ENCODE measurements at places on chromosomes 4 and X.

DNA sequence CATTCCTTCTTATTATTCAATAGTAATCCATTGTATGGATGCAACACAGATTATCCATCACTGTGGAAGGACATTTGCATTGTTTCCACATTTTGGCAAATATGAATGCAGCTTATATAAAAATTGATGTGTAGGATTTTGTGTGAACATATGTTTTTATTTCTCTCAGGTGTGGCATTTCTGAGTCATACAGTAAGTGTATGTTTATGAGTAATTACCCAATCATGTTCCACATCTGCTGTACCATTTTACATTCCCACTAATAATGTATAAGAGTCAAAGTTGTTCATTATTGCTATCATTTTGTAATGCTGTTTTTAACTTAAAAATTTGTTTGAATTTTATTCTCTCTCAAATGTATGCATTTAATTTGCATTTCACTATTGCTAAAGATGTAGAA is 25.5 kb downstream of the MAGEA4 start:
- no peak for DNase-seq

- DNase-seq = no peak
These were observed 289.3 kb downstream of the BCOR start for GRCh38 chrX:39808471-39808917.

DNA sequence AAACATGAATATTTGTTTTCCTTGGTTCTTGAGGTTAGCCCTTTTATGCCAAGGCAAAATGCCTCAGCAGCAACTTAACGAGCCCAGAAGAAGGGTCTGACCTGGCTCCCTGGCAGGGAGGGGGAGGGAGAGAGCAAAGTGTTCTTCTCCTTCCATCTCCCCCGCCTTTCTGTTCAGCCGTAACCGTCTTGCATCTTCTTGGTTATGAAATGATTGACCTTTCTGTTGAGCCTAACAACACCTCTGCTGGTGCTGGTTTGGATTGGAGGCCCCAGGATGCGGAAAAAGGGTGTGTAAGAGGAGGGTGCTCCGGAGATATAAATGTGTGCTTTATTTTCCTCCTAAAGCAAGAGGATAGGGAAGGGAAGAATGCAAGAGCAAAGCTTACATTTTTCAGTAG is 44.7 kb downstream of the PTTG2 start:
- no peak for DNase-seq

DNA sequence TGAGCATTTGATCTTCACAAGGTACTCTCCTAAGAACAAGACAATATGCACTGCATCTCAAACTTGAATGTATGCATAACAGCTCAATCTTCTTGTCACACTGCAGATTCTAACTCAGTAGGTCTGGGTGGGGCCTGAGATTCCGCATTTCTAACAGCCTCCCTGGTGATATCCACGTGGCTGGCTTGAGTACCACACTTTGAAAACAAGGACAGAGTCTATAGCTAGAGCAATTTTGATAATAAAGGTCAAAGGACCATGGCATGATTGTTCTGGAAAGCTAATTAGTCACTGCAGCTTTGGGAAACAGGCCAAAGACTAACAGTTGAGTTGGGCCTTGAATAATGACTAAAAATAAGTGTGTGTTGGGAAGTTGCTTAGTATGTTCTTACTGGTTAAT is 213.3 kb downstream of the GBA3 start:
- DNase-seq = no peak

- no peak for DNase-seq
These were observed 57.0 kb upstream of the MAP9 start for GRCh38 chr4:155433636-155434360.

DNA sequence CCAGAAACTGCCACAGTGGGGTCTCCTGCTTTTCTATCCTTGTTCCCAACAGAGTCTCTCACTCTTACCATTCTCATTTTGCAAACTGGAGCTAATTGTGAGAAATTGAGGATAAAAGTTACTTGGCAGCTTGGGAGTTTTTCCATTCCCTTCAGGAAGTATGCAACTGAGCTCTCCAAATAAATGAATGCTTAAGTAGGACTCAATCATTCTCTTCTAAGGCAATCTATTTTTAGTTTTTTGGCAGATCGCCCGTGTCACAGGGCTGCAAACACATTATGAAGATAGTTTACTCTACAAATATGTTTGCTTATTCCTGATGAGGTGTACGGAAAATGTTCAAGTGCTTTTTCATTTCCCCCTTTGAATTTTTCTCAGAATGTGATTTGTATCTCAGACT is 5.3 kb downstream of the ASB11 start:
- no peak for DNase-seq

DNA sequence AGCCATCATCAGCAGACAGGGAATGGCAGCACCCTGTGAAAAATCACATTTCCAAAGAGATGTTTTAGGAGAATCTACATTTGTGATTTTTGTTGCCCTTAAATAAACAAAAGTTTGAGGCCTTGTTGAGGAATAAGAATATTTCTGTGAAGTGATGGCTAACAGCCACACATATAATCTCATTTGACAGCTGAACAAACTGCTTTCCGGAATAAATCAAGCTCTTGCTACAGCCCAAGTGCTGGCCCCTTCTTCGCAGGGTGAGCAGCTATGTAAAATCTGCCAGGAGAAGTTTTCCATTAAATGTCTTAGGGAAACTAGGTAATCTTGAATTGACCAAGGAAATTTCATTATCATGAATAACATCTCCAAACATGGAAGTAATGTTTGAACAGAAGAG is 106.4 kb upstream of the GPM6B start:
- no peak for DNase-seq

DNA sequence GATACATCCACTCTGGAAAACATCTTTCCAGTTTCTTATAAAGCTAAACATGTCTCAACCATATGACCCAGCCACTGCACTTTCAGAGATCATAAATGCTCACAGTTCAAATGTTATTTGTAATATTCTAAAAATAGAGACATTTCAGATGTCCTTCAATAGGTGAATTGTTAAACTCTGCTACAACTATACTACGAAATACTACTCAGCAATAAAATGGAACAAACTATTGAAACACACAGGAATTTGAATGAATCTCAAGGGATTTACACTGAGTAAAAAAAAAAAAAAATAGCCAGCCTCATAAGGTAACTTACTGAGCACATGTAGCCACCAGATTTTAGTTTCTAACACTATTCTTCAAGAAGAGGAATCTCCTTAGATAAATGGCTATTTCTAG is 253.9 kb downstream of the PCDH18 start:
- DNase-seq = no peak

- no peak for DNase-seq
These were observed 99.5 kb downstream of the FBXW7 start for GRCh38 chr4:152436384-152436783.

DNA sequence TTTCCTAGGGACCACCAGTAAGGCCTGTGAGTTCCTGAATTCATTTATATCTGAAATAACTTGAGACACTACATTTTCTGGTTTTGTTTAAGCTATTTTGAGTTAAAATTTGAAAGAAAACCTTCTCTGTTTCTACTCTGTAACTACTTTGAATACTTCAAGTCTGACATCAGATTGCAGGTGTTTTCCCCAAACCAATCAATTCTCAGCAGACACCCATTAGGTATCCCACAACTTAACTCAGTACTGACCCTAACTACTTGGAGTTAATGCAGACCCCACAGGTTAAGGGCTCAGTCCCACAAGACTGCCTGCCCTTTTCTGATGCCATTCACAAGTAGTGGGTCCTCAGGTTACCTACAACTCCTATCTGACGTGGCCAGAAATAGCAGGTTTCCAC is 1100.0 kb upstream of the SLIT2 start:
- no peak for DNase-seq

- DNase-seq = no peak
These were observed 28.3 kb upstream of the PGRMC2 start for GRCh38 chr4:128315756-128316520.

- DNase-seq = no peak
These were observed 578 bp downstream of the APOOL start for GRCh38 chrX:85004255-85004654.

DNA sequence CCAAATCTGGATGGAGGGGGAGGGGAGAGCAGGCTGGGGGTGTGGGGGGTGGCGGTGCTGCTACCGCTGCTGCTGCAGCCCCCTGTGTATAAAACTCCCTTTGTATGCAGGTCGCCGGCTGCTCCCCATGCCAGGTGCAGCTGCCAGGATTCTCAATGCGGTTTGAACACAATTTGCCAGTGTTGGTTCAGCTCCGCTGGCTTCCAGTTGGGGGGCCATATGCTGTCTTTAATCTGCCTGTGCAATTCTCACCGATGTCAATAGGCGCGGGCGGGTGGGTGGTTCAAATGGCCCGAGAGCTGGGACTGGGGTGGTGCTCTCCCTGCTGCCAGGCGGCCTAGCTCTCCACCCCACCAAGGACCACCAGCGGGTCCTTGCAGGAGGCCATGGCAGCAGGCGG is 257.6 kb downstream of the BCOR start:
- DNase-seq = no peak

- DNase-seq = no peak
These were observed 14.7 kb downstream of the S100G start for GRCh38 chrX:16664626-16665025.

- no peak for DNase-seq
These were observed at the start of gene FGF16 for GRCh38 chrX:77446908-77447652. Gene FGF16 (plus strand): TSS chrX:77447389. CDS start chrX:77447675, 286 bp downstream.

GRCh38 chrX:21151051-21151450 is 223.2 kb upstream of the CNKSR2 start:
- no peak for DNase-seq

GRCh38 chrX:69133921-69134542 is 31.2 kb downstream of the PJA1 start:
- DNase-seq = no peak

GRCh38 chrX:28311466-28311865 is 275.8 kb upstream of the IL1RAPL1 start:
- no peak for DNase-seq

DNA sequence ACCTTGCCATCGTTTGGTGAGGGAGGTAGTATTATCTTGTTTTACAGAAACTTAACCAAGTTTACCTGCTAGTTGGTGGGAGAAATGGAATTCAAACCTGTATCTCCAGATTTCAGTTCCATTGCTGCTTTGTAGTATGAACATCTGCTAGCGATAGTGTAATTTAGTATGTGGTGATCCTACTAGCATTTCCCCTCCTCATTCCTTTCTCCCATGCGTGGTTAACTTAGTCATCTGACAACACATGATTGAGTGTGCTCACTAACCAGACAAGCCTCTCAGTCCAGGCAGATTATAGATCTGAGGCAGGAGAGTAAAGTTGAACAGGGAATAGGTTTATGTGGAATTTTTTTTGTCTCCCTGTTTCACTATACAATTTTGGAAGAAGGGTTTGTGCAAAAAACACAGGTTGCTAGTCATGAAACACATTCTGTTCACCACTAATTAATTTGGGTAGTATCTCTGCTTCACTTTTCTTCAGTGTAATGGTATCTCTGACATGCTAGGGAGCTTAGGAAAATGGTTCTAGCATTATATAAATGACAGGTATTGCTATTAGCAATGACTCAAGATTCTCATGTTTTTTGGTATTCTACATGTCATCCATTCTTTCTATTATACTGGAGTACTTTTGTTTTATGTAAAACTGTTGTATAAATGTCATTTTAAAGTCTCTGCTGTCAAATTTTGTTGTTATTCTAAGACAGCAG is 21.7 kb downstream of the RBPJ start:
- no peak for DNase-seq

- DNase-seq = no peak
These were observed 15.2 kb downstream of the GUCY1A1 start for GRCh38 chr4:155681886-155682285.

GRCh38 chr4:168212656-168213055 is 105.9 kb downstream of the DDX60 start:
- DNase-seq = no peak

- DNase-seq = no peak
These were observed 837 bp downstream of the CITED1 start for GRCh38 chrX:72304877-72305276.

DNA sequence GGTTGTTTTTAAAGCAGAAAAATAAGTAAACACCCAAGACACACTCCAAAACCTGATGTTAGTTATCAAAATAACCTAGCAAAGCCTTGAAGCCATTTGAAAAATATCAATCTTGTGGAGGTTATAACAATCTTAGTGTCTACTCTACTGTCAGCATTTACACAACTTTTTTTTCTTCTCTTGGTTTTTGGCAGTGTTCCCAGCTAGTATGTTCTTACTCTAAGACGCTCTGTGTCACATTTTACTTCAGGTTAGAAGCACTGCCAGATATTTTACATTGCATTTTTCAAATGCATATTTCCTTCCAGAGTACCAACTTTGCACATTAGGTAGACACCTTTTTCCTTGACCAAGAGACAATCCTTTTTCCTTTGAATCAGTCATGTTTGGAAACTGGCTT is 114.0 kb upstream of the INPP4B start:
- DNase-seq = no peak

- no peak for DNase-seq
These were observed 18.3 kb upstream of the HHIP start for GRCh38 chr4:144627663-144628076.

DNA sequence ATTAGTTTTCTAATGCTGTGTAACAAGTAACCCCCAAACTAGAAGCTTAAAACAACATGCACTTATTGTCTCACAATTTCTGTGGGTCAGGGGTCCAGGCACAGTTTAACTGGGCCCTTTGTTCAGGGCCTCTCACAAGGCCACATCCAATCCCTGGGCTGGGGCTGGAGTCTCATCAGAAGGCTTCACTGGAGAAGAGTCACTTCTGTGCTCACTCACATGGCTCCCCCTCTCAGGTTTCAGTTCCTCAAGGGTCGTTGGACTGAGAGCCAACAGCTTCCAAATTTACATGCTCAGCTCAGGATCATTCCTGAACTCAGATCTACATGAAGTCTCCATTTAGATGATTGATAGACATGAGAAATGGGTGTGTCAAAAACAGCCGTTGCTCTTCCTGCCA is 77.1 kb downstream of the EVC start:
- no peak for DNase-seq

- DNase-seq = no peak
These were observed 15.1 kb downstream of the UBE2K start for GRCh38 chr4:39712819-39713607.

- DNase-seq = no peak
These were observed 1.0 kb downstream of the SLC10A6 start for GRCh38 chr4:86848136-86848535.
